NCI-H1436 treated with DMSO at 0.1 percent for 48 hours (cell line): ENCODE measurements at places on chromosomes 2 and 18.

DNA sequence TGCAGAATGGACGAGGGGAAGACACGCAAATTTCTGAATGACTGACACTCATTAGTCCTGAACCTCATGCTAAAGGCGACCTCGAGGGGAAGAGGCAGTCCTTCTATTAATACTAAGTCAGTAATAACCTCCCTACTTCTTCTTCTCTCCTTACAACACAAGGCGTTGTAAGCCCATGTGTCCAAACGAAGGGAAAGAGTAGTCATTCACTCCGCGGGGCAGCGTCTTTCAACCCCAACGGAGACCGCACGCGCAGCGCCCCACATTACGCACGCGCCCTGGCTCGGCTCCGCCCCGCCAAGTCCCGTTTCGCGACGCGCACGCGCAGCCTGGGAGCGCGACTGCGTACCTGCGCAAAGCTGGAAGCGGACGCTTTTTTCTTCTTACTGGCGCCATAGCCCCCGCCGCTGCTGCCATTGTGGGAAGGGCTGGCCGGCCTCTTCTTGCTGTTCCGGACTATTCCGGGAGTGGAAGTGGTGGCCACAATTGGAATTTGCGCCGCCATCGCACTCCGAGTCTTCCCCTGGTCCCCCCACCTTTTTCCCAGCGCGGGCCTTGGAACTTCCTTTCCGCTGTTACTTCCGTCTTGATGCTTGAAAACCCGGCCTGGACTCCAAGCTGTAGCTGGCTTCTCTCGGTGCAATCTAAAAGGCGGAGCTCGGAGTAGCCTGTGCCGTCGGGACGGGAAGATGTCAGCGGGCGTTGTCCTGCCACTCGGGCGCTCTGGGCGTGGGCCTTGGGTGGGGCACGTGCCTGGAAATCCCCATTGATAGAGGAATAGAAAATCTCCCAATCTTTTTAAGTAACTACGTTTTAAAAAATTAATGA lies at the start of gene INO80C:
Gene INO80C (minus strand): TSS at position 591 of the 828 bp plus-strand sequence. CDS start 86 bp downstream, at position 505.
- DNase-seq: peak; percentile 65

GRCh38 chr2:218272531-218273212 lies 2.4 kb downstream of the PNKD start:
- DNase-seq: peak; percentile 16

DNA sequence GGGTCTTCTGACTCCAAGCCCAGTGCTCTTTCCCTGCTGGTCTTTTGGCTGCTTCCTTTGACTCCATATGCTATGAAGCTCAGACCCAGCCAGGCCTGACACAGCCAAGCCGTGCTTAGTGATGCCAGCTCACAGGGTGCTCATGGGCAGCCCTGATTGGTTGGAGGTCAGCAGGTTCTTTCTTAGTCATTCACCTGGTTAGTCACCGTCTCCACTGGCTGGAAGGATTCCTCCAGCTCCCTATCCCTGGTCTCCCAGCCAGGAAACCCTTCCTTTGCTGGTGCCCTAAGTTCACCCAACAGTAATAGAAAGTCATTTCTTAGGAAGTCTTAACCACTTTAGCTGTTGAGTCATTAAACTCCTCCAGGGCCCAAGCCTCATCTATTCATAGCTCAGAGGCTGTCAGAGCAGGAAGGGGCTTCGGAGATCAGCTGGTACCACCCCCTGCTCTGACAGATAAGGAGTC lies 3.9 kb downstream of the KCNK3 start:
- no peak for DNase-seq

GRCh38 chr2:68203587-68203986 lies 45.9 kb downstream of the PNO1 start:
- DNase-seq: no peak

DNA sequence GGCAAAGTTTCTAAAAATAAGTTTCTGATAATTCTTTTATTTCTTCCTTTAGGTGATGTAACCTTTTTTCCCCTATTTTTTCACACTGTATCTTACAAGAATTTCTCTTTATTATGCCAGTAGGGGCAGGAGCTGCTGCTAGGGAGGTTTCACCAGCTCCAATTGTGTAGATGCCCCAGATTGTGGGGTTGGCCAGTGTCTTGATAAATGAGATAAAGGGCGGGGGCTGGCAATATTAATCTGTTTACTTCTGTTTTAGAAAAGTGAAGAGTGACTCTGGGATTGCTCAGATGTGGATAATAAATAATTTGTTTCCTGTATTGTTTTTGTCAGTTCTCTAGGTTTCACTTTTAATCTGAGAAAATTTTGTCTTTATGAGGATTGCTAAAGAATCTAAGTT lies 190.4 kb downstream of the MC4R start:
- DNase-seq: no peak

GRCh38 chr18:63025251-63026090 lies 294.1 kb downstream of the BCL2 start:
- no peak for DNase-seq

- no peak for DNase-seq
Measured at GRCh38 chr18:10322004-10322403, 132.4 kb upstream of the APCDD1 start.

DNA sequence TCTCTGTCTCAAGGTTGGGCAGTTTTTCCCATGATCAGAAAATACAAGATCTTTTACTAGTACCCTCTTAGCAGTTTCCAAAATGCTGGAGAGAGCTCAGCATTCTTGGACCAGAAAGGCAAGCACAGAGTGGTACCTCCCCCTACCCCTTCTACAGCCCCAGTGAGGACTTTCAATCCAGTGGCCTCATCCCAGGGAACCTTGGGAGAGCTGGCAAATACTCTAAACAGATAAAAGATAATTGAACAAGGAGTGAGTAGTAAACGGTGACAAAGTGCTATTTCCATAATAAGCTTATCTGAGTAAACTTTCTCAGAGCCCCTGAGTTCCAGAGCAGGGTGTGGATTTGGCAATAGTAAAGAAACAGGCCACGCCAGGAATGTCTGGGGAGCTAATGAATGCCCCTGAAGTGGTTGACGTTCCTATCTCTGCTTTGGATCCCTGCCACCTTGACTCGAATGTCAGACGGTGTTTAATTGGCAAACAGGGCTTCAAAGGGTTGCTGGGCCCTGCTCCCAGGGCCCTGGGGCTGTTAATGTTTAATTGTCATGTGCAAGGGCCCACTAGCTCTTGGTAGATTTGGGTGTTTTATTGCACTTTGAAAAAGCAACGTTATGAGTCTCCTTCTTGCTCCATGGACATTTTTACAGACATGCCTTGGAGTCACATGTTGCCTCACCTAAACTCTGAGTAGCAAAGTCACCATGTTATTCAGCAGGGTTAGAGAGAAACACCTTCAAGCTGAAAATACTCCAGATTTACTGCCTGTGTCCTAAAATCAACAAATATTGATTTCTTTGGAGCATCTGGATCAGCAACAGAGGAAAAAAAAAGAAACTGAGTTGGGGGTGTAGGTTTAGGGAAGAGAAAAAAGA lies 239.9 kb downstream of the CYRIA start:
- DNase-seq: no peak

DNA sequence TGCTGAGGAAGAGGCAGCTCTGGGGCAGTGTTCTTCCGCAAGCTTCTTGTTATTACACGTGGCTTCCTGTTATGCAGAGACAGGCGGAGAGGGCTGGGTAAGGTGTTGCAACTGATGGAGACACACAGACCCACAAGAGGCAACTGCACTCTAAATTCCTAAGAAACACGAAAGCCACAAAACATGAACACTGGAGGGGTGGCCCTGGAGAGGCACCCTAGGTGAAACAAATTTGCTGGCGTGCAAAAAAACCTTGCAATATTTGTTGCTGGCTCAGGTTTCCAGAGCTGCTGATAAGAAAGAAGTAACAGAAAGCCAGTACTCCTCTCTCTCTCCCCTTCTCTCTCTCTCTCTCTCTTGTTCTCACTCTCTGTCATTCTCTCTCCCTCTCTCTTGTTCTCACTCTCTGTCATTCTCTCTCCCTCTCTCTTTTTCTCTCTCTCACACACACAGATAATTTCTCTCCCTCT lies 31.8 kb downstream of the ARHGAP25 start:
- no peak for DNase-seq

DNA sequence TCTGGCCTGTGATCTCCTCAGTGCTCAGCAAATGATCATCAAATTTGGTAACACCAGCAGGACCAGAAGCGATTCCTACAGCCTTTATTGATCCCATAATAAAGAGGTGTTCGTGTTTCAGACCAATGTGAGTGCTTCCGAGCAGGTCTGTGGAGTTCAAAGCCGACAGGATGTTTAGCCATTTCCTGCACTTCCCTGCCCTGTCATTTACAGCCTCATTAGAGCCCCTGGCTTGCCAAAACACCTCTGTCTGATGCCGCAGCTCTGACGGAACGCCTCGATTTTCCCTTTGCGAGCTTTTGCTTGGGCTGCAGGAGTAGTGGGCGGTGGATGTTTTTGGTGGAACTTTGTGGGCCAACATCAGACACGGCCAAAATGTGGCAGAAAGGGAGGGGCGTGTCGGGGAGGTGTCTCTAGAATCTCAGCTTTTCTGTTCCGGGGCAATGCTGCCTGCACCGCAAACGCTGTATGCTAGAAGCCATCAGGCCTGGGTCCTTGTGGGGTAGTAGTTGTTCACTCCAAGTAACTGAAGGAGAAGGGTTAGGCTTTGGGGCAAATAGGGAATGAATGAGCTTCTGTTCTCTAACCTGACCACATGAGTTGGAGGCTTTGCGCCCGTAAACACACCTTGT lies 26.1 kb upstream of the INHBB start:
- DNase-seq: no peak

GRCh38 chr18:33557706-33558105 lies 20.3 kb upstream of the ASXL3 start:
- no peak for DNase-seq

DNA sequence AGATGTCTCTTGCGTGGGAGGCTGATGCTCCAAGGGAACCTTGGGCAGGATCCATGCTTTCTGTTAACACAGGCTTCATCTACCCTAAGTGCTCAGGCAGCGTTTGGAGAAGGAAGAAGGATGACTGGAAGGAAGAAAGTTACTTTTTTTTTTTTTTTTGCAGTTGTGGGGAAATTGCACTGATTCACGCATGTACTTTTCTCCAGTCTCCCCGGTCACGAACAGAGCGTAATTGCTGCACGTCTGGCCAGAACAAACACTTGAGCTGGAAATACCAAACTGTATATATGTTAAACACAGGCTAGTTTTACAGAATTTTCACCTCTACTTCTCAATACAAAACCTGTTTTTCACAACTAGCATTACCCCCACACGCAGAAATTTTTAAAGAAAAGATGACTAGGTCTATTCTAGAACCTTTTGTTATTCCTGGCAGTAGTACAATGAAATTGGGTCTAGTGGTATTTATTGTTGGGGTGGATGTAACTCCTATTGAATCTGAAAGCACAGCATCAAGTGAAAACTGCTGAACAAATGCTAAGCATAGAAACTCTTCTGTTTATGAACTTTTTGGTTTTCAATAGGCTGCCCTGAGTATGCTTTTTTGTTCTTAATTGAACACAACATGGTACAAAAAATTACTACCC lies 9.3 kb upstream of the SCYGR5 start:
- DNase-seq: no peak

DNA sequence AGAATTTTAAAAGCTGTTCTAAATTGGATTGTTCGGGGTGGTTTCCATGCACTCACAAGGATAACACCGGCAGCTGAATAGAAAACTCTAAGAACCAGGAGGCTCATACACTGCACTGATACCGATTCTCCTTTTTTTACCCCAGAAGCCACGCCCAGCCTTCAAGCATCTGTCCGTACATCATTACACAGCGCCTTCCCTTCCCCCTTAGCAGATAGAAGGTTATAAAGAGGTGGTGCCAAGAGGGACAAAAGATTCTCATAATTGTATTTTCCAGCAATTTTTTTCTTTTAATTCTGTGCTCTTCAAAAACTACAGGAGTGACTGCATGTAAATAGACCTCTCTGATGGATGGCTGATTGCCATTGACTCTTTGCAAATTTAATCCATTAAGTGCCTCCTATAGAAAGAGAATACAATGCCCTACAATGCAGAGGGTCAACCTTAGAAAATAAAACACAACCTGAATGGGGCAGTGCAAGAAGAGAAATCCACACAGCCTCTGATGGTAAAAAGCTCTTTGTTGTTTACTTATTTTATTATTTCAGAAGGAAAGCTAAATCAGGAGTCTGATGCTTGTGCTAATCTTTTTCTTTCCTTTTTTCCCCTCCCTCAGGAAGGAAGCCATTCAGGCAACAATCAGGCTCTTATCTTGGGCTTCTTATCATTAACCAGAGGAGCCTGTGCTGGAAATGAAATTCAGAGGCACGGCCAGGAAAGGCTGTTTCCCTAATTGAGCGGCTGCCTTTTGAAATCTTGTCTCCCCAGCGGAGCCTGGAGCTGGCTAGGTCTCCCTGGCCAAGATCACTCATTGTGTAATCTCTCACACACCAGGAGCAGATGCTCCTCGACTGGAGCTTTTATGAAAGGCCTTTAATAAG lies 198.9 kb upstream of the NABP1 start:
- no peak for DNase-seq

DNA sequence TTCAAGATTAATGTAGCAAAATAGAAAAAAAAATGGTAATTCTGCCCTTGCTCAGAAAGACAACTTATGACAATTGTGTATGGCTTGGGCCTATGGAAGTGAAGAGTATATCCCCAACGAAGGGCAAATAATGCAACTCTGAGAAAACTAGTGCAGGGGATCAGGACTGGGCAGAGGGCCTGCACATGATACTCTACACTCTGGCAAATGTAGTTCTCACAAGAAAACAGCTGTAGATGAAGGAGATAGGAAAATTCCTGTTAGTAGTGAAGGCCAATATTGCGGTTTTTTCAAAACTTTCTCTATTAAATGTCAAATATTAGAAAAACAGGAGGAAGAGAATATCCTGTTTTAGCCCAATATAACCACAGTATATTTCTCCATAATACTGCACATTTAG lies 77.8 kb downstream of the SCN9A start:
- DNase-seq: no peak

- DNase-seq: no peak
Measured at GRCh38 chr2:46874236-46874929, 41.2 kb downstream of the MCFD2 start.

GRCh38 chr2:229160984-229161383 lies 110.1 kb downstream of the PID1 start:
- DNase-seq: no peak

- DNase-seq: no peak
Measured at GRCh38 chr2:23509596-23510292, 124.8 kb downstream of the KLHL29 start.

DNA sequence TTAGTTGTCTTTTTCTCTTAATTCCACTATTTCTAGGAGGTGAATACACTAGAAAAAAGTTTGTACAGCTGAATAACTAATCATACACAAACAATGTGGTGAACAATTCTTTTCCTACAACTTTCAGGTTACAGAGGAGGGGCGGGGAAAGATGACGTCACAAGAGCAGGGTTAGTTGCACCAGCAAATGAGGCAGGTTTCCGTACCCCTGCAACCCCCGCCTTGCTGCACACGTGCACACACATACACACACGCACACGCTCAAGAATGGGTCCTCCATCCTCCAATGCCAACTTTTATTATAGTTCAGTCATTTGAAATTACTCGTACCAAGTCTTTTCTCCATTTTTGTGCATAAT lies 122.8 kb downstream of the ARL4C start:
- no peak for DNase-seq

GRCh38 chr2:39468579-39469451 lies 31.7 kb upstream of the MAP4K3 start:
- DNase-seq: no peak

DNA sequence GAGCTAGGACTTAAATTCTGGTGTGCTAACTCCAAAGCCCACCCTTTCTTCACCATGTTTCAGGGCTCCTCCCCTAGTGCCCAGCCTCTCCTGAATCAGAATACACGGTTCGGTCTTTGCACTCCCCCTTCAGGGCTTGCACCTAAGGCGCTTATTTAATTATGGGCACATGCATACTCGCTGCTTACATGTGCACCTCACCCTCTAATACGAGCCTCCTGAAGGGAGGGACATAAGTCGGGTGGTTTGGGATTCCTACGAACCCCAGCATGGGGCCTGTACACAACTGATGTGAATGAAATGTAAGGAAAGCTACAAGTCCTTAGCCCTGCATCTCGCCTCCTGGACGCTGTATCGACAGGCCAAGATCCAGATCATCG lies 435 bp downstream of the IFT172 start:
- no peak for DNase-seq
